ENCODE measurements at places on chromosomes 4 and X.
A peak's percentile ranks its signal among the peaks of the same experiment; 100 is the strongest.

DNA sequence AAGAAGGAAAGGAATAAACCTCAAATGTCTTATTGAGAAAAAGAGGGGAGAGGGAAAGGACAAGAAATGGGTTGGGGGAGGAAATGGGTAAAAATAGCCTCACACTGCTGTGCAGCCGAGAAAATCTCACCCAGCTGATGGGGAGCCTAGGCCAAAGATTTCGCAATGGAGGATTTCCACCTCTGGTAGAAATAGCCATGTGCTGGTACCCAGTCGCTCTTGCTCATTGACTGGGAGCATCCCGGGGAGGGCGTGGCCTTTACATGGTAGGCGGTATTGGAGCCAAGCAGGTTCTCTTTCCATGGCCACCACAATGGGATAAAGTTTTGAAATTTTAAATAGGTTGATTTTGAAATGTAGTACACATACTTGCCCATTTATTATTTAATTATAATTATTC is 255.1 kb upstream of the LDB2 start:
- DNase-seq: no peak
- no peaks in the 10 kb centered on the region for H3K27me3 ChIP-seq
- no peaks in the 10 kb centered on the region for H3K4me1 ChIP-seq
- no peak overlapping the region for H3K4me3 ChIP-seq

DNA sequence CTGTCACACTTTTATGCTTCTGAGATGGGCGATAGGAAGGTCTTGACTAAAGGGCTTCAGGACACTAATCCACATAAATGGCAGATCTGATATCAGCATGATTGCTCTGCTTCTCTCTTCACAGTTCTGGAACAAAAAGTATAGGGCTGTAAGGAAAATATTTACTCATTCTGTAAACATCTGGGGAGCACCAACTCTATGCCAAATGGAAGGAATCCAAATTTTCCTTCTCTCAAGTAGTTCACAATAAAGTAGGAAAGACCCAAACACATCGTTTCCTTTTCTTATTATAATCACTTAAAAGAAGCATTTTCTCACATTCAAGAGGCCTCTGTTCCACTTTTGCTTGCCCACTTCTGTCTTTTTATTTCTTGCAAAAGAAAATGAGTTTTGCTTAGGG is 45.9 kb upstream of the F9 start:
- no peak overlapping the region for H3K4me3 ChIP-seq
- no peaks in the 10 kb centered on the region for H3K27me3 ChIP-seq
- H3K4me1 ChIP-seq: no peaks in the 10 kb centered on the region
- H3K27ac ChIP-seq: no peak overlapping the region

- no peak overlapping the region for H3K27ac ChIP-seq
- no peak for DNase-seq
- H3K36me3 ChIP-seq: no peaks in the 10 kb centered on the region
- peaks cover 9% of the 10 kb centered on the region for H3K4me1 ChIP-seq
- no peak overlapping the region for H3K4me3 ChIP-seq
Observed at GRCh38 chr4:36392024-36392423, 110.6 kb downstream of the DTHD1 start.

- no peak for DNase-seq
- no peak overlapping the region for H3K4me3 ChIP-seq
- no peak overlapping the region for H3K27ac ChIP-seq
- no peaks in the 10 kb centered on the region for H3K27me3 ChIP-seq
Observed at GRCh38 chr4:186739802-186740434, 16.3 kb upstream of the FAT1 start.

DNA sequence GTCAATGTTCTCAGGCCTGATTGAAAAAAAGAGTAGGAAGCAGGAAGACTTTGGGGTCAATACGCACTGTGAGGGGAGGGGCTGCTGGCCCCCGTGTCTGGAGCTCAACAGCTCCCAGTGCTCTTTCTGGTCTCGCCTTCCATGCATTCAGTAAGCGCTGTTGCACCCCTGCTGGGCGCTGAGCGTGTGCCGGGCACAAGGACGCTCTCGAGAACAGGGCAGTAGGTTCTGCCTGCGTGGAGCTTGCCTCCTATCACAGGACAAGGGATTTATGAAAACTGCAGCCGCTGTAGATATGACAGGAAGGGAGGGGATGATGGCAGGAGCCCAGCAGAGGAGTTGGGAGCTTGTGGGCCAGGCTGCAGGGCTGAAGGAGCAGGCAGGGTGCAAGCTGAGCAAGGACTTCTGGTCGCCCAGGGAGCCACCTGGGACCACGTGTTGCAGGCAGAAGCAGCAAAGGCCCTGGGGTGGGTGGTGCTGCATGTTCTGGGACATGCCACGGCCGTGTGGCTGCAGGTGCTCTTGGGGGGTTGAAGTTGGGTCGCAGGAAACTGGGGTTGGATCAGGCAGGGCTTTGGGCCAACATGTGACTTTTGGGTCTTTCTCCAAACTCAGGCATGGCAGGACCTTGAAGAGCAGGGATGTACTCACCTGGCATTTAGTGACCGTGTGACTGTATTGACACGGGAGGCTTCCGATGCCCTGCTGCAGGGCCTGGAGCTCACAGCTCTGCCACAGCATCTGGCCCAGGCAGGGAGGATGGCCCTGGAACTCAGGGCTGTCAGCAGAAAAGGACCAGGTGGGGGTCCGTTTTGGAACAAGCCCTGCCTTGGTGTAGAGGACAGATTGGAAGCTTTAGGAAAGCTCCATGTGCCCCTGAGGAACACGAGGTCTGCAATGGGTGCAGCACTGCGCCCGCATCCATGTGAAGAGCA is 97.9 kb downstream of the CPZ start:
- no peak overlapping the region for H3K4me3 ChIP-seq
- DNase-seq: no peak
- no peaks in the 10 kb centered on the region for H3K36me3 ChIP-seq
- H3K27ac ChIP-seq: no peak overlapping the region

- H3K27me3 ChIP-seq: no peaks in the 10 kb centered on the region
- no peaks in the 10 kb centered on the region for H3K4me1 ChIP-seq
- no peak overlapping the region for H3K27ac ChIP-seq
- no peak for DNase-seq
Observed at GRCh38 chrX:5324546-5324945, 904.1 kb downstream of the NLGN4X start.

GRCh38 chr4:132709056-132709455 is 440.0 kb upstream of the PCDH10 start:
- no peak for DNase-seq
- no peak overlapping the region for H3K27ac ChIP-seq
- no peaks in the 10 kb centered on the region for H3K4me1 ChIP-seq
- no peaks in the 10 kb centered on the region for H3K27me3 ChIP-seq
- H3K4me3 ChIP-seq: no peak overlapping the region

GRCh38 chr4:3783693-3784306 is 17.6 kb downstream of the ADRA2C start:
- H3K36me3 ChIP-seq: no peaks in the 10 kb centered on the region
- DNase-seq: no peak
- no peak overlapping the region for H3K27ac ChIP-seq
- H3K4me1 ChIP-seq: no peaks in the 10 kb centered on the region
- H3K4me3 ChIP-seq: no peak overlapping the region

- no peaks in the 10 kb centered on the region for H3K4me1 ChIP-seq
- H3K27me3 ChIP-seq: no peaks in the 10 kb centered on the region
- H3K36me3 ChIP-seq: no peaks in the 10 kb centered on the region
- H3K4me3 ChIP-seq: no peak overlapping the region
- DNase-seq: no peak
- no peak overlapping the region for H3K27ac ChIP-seq
Observed at GRCh38 chrX:44705817-44706551, 137.8 kb upstream of the DUSP21 start.

DNA sequence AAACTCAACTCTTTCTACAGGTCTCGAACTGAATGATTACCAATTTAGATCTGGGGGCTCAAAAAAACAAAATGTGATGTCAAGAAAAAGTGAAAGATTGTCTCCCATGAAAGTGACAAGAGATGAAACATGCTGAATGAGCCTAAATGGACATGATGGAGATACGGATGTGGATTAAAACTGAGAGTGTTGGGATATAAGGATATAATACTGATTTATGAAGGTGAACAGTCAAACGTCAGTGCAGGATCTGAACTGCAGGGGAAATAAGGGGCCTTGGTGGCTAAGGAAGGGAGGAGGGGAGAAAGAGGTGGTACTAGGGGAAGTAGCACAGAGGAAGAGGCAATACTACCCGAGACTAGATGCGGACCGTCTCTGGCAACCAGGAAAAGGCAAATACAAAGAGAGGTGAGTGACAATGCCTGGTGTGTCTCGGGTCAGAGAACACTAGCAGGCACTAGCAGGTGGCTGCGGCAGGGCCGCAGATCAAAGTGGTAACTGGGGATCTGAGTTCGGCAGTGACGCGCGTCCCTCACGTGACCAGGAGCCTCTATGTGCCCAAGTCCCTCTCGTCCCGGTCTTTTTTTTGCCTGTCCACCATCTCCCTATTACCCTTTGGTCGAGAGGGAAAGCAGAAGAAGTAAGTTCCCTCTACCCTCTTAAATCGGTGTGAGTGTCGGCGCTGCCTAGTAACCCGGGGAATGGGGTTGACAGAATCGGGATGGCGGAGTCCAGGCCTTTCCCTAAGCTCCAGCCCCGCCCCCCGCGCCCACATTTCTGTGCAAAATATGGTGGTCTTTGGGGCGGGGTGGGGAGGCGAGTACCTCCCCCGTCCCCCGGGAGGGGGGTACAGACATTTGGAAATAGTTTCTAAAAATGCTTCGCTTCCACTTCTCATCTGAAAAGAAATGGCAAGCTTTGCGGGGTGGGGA is at the start of gene TCEAL1:
Gene TCEAL1 (plus strand): TSS at position 590 of the 932 bp plus-strand sequence. CDS start 942 bp downstream, outside the sequence.
- peak within 1 kb of the TSS; percentile 39 for H3K27ac ChIP-seq
- peaks cover 4% of the 10 kb centered on the region for H3K4me1 ChIP-seq
- H3K4me3 ChIP-seq: peak within 1 kb of the TSS; percentile 64

DNA sequence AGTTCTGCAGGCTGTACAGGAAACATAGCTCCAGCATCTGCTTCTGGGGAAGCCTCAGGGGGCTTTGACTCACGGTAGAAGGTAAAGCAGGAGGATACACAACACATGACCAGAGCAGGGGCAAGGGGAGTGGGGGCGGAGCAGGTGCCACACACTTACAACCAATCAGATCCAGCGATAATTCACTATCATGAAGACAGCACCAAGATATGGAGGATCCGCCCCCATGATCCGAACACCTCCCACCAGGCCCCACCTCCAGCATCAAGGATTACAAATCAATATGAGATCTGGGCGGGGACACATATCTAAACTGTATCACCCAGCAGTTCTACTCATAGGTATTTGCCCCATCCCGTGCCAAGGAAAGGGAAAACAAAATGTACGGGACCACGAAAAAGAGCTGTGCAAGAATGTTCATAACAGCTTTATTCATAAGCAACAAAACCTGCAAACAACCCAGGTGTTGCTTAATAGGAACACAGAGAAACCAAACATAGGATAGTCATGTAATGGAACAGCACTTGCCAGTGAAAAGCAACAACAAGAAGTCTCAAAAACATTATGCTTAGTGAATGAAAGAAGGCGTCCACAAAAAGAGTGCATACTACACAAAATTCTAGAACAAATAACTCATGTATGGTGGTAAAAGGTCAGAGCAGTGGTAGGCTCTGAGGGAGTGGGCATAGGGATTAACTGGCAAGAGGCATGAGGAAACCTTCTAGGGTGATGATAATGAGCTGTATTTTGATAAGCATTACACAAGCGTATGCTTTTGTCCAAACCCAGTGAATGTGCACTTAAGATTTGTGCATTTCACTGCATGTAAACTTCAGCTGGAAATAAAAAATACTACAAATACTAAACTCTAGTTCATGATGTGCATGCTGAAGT is 130.9 kb upstream of the FAM9B start:
- H3K4me3 ChIP-seq: no peak overlapping the region
- no peaks in the 10 kb centered on the region for H3K27me3 ChIP-seq

DNA sequence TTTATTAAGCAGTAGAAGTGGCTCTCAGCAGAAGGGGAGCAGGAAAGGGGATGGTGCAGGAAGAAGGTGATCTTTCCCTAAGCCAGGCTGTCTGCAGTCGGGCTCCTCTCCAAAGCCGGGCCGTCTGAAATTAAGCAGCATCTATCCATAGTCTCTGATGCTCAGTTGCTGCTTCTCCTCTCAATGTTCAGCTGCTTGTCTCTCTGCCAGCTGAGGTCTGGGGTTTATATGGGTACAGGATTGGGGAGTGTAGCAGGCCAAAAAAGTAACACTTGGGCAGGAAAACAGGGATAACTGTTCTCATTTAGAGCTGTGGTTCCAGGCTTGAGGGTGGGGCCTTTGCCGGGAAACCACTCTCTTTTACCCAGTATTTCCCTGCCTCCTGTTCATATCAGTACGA is 39.2 kb upstream of the CCKAR start:
- no peaks in the 10 kb centered on the region for H3K36me3 ChIP-seq
- no peak for DNase-seq
- H3K27me3 ChIP-seq: no peaks in the 10 kb centered on the region

- no peaks in the 10 kb centered on the region for H3K27me3 ChIP-seq
- H3K4me1 ChIP-seq: no peaks in the 10 kb centered on the region
- H3K36me3 ChIP-seq: no peaks in the 10 kb centered on the region
- no peak overlapping the region for H3K4me3 ChIP-seq
- no peak for DNase-seq
- no peak overlapping the region for H3K27ac ChIP-seq
Observed at GRCh38 chr4:183202523-183202922, 103.5 kb downstream of the WWC2 start.

DNA sequence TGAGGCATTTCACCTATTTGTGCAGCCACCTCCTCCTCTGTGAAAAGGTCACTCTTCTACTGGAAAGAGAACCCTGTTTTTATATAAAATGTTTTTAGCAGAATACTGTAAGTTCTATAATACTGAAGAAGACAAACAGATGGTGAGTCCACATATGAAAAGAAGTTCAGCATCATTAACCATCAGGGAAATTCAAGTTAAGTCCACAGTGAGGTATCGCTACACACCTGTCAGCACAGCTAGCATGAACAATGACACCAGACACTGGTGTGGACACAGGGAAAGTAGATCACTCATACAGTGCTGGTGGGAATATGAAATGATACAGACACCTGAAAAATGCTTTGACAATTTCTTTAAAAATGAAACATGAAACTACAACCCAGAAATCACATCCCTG is 133.0 kb downstream of the MAD2L1 start:
- H3K27ac ChIP-seq: no peak overlapping the region
- H3K4me3 ChIP-seq: no peak overlapping the region
- H3K36me3 ChIP-seq: no peaks in the 10 kb centered on the region
- no peaks in the 10 kb centered on the region for H3K4me1 ChIP-seq
- DNase-seq: no peak
- no peaks in the 10 kb centered on the region for H3K27me3 ChIP-seq

GRCh38 chr4:41406113-41406516 is 131.8 kb upstream of the LIMCH1 start:
- H3K27me3 ChIP-seq: no peaks in the 10 kb centered on the region
- H3K36me3 ChIP-seq: no peaks in the 10 kb centered on the region
- H3K4me1 ChIP-seq: no peaks in the 10 kb centered on the region
- H3K4me3 ChIP-seq: no peak overlapping the region

GRCh38 chr4:124526769-124527168 is 185.8 kb downstream of the ANKRD50 start:
- H3K27me3 ChIP-seq: no peaks in the 10 kb centered on the region
- no peaks in the 10 kb centered on the region for H3K36me3 ChIP-seq
- H3K4me3 ChIP-seq: no peak overlapping the region

- H3K27me3 ChIP-seq: no peaks in the 10 kb centered on the region
- peaks cover 28% of the 10 kb centered on the region for H3K36me3 ChIP-seq
- DNase-seq: no peak
Observed at GRCh38 chr4:81449015-81449414, 22.7 kb downstream of the RASGEF1B start.

- H3K27me3 ChIP-seq: no peaks in the 10 kb centered on the region
- no peak overlapping the region for H3K27ac ChIP-seq
Observed at GRCh38 chrX:116449156-116449555, 12.8 kb downstream of the SLC6A14 start.

All from effector memory CD4-positive, alpha-beta T cell (primary cell).